ENCODE measurements at places on chromosomes 2 and 18.

DNA sequence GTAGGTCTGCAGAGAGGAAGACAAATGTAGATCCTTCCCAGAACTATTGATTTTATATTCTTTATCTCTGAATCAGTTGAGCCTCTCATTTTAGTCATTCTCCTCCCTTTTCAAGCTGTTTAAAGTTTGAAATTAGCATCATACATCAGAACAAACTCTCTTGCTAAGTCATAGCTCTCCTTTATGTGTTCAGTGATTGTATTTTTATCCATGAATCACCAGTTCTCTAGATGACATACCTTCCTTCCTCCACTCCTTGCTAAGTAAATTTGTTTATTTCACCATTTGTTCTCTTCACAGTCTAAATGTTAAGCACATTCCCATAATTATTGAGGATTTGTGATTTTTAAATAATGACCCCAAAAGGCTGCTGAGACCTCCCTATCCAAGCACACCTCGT is 63.5 kb upstream of the RAPGEF4 start:
- DNase-seq = no peak

DNA sequence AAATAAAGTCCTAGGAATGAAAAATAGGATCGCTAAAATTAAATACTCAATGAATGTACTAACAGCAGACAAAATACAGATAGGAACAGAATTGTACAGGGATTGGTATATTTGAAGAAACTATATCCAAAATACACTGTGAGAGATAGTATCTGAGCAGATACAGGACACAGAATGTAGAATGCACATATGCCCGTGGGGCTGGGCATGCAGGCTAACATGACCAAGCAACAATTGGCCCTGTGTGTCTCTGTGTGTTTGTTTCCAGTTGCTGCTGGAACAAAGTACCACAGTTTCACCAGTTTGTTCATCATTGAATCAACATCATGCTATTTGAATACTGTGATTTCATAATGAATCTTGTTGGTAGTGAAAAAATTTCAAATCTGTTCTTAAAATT is 127.6 kb downstream of the PMAIP1 start:
- DNase-seq = no peak

DNA sequence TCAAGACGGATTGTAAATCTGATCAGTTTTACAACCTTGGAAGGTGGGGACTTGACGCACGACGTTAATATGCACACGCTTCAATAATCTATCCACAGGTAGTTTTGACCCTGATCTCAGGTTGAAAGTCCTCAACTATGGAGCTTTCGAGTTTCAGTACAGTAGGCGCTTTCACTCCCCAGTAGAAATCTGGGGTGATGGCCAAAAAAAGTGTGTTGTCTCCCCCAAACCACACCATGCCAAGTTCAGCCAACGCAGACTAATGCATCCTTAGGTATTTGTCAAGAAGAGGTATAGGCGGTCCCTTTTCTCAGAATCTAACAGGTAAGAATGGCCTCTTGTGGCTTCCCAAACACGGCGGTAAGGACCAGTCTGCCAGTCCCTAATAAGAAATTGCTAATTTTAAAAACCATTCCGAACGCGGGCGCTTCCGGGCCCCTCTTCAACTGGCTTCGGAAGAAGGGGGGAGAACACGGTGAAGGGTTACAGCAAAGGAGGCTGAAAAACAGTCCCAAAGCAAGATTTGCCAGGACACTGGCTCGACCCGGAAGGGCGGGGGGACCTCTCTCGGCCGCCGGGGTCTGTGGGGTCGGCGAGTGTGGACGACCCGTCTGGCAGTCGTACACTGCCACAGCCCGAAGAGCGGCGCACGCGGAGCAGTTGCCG is 659 bp downstream of the FAM210A start:
- no peak for DNase-seq

- DNase-seq = no peak
Observed at GRCh38 chr2:148221166-148221565, 200.3 kb downstream of the MBD5 start.

DNA sequence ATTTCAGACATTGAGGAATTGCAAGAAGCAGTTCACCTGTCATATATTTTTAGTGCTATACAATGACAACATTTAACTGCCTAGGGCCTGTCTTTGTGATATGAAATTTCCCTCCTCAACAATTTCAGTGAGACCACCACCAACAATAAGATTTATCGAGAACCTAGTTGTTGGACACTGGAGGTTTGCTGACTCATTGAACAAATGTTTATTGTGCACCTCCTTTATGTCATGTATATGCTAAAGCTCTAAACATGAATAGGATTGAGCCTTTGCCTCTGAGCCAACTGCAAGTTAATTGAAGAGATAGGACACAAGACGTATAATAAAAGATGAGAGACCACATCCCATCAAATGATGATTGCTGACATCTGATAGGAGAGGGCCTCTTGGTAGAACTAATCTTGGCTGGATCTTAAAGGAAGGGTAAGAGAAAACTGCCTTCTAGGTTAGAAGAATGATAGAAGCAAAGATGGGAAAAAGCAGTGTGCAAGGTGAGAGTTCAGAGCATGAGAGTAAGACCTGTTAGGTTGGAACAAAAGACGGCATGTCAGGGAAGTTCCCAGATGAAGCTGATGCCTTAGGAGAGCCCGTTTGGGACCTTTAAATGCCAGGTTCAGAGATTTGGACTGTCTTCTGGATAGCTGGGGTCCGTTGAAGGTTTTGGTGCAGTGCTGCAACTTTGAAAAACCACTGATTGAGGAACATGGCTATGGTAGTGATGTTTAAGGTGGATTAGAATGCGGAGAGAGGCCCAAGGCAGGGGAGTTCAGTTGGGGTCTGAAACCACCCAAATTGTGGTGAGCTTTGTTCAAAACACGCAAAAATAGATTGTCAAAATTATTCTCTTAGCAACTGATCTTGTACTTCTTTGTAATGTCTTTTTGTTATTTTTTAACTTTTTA is 133.0 kb upstream of the EML6 start:
- DNase-seq = no peak

DNA sequence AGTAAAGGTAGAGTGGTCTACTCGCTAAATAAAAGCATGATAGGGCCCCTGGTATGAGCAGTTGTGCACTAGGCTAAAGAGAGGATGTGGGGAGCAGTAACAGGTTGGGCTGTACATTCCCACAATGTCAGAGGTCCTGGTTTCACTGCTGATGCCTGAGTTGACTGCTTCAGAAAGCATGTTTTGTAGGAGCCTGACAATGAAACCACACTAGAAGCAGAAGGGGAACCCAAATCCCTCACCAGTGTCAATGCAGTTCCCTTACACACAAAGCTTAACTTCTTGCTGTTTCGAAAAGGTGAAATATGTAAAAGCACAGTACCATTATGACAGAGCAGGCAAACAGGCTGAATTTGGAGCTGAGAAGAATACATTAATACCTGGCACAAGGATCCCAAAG is 291.7 kb upstream of the KYNU start:
- DNase-seq = no peak

DNA sequence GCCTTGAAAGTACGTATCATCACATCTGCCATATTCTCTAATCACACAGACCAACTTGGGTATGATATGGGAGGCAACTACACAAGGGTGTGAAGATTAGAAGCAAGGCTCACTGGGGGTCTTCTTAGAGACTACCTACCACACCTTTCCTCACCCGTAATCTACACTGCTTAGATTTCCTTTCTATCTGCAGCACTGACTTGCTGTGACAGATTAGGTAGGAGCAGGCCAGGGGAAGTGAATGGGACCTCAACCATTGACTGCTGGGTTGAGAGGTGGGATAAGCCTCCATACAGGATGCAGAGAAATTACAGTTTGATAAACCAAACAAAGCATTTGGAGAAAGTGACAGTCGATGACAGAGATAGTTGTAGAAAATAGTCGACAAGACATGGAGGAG is 119.0 kb upstream of the SERPINE2 start:
- DNase-seq = no peak

- DNase-seq = no peak
Observed at GRCh38 chr18:75518007-75518406, 90.5 kb upstream of the SMIM21 start.

GRCh38 chr2:183709829-183710228 is 585.6 kb downstream of the NUP35 start:
- no peak for DNase-seq

- no peak for DNase-seq
Observed at GRCh38 chr2:240155048-240155744, 14.7 kb upstream of the OTOS start.

DNA sequence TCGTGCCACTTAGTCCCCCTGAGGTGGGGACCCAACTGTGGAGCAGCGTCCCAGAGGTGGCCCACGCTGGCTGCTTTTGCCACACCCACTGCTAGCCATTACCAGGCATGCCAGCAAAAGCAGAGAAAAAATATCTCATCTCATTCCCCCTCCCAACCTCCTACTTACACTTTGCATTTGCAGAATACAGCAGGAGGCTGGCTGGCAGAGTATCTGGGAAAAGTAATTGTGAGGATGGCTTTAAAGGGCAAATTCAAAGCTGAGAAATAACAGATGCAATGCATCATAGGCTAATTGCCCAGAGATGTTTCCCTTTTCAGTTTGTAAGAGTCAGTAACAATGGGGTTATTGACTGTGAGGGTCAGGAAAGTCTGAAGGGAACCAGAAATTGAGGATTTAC is 438.1 kb upstream of the DSEL start:
- DNase-seq = no peak

DNA sequence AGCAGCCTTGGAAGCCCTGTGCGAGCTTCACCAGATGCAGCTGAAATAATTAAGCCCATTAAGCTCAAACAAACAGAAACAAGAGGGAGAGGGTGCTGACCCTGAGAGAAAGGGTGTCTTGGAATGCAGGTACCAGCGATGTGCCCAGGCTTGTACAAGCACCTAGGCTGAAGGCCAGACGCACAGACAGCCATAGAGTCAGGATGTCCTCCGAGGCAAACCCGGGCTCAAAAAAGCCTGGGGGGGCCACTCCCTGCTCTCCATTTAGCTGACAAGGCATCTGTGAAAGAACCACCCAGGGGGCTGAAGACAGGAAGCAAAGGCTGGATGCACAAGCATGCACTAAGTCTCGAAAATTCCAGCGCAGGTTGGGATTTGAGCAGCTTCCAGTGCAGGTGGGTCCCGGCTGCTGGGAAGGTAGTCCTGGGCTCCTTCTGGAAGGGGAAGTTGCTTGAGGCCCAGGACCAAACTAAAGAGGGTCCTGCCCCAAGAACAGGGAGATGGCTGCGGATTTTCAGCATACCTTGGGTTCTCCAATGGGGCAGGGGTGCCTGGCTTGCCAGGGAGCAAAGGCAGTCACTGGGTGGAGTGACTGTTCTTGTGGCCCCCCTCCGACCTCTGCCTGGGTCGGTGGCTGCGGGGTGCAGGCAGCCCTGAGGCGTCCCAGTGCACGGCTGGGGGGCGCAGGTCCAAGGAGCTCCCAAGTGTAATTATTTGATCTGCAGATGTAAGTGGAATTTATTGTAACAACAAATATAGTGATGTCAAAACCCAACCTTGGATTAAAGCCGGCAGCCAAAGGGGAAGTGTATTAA is 5.9 kb downstream of the GBX2 start:
- DNase-seq = no peak

GRCh38 chr2:152861349-152861942 is 143.0 kb downstream of the ARL6IP6 start:
- DNase-seq = peak; percentile 3

- DNase-seq = no peak
Observed at GRCh38 chr2:85583667-85584353, 421 bp upstream of the VAMP5 start.

- DNase-seq = no peak
Observed at GRCh38 chr2:129780316-129781270, 198.9 kb upstream of the RAB6C start.

DNA sequence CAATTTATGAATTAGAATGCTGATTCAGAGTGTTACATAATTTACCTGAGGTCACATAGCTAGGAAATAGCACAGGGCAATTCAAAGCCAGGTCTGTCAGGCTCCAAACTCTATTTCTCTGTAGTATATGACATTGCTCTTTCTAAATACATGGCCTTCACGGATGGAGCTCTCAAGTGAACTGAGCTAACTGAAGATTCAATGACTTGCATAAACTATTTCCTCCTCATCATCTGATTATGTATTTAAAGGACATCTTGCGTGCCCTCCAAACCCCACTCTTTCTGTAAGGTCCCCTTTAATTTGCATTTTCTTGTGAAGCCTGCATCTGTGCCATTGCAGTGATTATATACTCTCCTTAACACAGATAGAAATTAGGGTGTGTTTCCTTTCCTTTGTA is 537.4 kb upstream of the VRK2 start:
- no peak for DNase-seq

- no peak for DNase-seq
Observed at GRCh38 chr2:44171018-44171417, 2.3 kb downstream of the PPM1B start.

DNA sequence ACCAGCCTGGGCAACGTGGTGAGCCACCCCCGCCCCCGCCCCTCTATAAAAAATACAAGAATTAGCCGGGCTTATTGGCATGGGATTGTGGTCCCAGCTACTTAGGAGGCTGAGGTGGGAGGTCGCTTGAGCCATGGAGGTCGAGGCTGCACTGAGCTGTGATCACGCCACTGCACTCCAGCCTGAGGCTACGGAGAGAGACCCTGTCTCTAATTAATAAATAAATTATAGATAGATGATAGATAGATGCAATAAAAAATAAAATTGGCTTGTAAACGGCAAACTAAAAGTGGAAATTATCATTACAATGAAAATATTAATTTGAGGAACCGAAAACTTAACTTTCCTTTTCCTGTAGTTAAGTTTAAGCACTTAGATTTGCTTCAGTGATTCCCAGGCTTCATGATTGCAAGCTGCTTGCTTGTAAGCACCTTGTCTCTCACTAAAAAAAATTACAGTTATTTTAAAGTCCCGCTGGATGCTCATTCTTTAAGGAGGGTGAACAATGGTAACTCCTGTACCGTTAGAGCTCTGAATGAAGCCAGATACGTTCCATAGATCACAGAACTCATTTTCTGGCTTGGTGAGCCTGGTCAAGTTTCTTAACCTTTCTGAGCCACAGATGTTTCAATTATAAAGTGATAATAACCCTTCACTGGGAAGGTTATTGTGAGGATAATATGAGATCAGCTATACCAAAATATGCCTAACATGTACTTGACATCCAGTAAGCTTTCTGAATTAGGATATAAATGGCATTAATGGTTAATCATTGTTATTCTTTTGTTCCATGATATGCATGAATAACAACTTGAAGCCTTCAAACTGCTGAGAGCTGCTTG is 9.3 kb upstream of the NARS1 start:
- no peak for DNase-seq

- no peak for DNase-seq
Observed at GRCh38 chr2:145652571-145653545, 1132.9 kb upstream of the ZEB2 start.

GRCh38 chr18:78021196-78021595 is 771.5 kb downstream of the GALR1 start:
- no peak for DNase-seq

- no peak for DNase-seq
Observed at GRCh38 chr2:57181315-57182038, 865.1 kb upstream of the VRK2 start.

DNA sequence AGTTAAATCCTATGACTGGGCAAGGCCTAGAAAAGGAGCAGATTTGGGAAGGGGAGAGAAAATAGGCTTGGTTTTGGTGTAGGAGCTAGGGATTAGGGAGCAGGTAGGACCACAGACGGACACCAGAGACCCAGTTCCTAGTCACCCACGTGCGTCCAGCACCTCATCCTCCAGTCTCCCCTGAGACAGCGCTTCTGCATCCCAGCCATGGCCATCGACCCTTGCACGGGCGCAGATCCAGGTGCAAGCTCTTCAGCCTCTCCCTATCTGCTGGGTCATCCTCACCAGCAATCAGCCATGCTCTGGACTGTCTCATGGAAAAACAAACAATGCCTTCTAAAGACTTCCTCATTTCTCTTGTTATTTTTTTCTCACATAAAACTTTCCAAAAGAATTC is 246.8 kb upstream of the RAB6C start:
- no peak for DNase-seq

GRCh38 chr2:80529466-80530165 is 225.1 kb upstream of the LRRTM1 start:
- DNase-seq = no peak

All from NCI-H2081 (cell line).